ENCODE measurements at places on chromosomes 7 and 10. TPM values are rescaled to one million over a fixed set of nuclear protein-coding genes. Genes with fewer than 3 reads are reported as not detected.

GRCh38 chr7:157487046-157487770 is 150.4 kb downstream of the DNAJB6 start:
- DNase-seq, result no peak

FRMD4A gene
- 7.2 TPM for total RNA-seq

NPSR1 gene
- not detected for total RNA-seq

ARHGAP22 gene
- total RNA-seq, result not detected

DNA sequence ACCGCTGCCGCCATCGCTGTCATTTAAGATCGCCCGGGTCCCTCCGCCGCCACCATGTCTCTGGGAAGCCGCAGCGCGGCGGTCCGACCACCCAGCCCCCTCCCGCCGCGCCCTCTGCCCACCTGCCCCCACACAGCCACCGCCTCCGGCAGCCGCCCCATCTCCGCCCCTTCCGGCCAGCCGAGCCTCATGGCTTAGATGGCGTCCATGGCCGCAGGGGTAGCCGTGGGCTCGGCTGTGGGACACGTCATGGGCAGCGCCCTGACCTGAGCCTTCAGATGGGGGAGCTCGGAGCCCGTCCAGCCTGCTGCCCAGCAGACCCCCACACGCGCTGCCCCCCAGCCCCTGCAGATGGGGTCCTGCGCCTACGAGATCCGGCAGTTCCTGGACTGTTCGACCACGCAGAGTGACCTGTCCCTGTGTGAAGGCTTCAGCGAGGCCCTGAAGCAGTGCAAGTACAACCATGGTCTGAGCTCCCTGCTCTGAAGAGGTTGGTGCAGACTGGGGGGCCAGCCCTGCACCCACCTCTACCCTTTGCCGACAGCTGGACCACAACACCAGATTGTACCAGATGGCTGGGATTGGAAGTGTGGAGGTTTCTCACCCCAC is 38.0 kb upstream of the TARP start:
- DNase-seq, result no peak

DNA sequence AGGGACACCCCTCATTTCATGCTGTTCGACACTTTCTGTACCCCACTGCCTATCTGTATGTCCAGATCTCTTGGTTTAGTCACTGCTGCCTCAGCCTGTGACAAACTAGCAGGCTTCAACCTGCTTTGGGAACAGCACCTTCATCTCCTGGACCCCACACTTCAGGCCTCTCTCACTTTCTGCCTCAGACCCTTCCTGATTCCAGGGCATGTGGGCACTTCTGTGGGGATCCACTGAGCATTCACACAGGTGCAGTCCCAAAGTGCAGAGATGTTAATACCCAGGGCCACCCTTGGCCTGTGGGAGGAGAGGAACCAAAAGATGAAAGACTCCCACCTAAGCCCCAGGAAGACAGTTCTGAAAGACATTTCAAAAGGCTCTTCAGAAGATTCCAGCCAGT is 29.4 kb upstream of the C10orf71 start:
- no peak for DNase-seq

- DNase-seq, result no peak
Measured at GRCh38 chr10:124579011-124579399, 117.4 kb downstream of the LHPP start.

PRKAR2B gene
- total RNA-seq, result 1.4 TPM

CHRM2 gene
- not detected for total RNA-seq

GRCh38 chr7:30511494-30511893 is 6.9 kb upstream of the GGCT start:
- DNase-seq, result no peak

DNA sequence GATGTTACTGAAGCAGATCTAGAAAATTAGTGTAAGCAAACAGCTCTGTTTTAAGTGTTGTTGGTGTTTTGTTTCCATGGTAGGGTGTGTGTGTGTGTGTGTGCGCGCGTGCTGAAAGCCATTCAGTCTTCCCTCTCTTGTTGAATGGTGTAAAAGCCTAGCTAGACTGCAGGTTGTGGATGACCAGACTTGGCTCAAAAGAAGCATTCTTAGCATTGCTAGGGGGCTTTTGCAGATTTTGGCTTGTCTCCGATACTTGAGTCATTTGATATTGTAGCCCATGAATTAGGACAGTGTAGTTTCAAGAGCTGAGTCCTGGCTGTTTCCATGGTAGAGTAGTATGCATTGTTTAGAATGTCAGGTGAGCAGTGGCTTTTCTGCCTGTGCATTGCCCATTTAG is 99.1 kb downstream of the SND1 start:
- no peak for DNase-seq

DNA sequence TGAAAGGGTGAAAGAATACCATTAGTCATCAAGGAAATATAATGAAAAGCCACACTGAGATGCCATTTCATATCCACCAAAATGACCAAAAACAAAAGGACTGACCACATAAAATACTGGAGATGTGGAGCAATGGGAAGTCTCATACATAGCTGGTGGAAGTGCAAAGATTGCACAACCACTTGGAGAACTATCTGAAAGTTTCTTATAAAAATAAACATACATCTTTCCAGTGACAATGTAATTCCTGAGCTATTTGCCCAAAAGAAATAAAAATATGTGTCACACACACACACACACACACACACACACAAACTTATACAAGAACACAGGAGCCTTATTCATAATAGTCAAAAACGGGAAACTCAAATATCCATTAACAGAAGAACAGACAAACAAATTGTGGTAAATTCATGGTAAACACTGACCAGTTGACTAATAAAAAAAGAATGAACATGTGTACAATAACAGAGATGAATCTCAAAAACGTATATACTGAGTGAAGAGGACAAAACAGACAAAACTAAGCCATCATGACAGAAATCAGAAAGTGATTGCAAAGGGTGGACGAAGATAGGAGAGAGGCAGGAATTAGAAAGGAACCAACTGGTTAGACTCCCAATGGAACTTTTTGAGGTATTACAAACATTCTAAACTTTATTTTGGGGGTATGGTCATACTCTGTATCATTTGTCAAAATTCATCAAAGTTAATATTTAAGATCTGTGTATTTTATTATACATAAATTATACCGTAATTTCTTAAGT is 21.5 kb downstream of the WASL start:
- no peak for DNase-seq

VPS37D gene
- total RNA-seq, result 0.44 TPM

- peak; percentile 12 for DNase-seq
Measured at GRCh38 chr10:123148414-123149161, 652 bp downstream of the HMX2 start.

HTR5A gene
- total RNA-seq, result not detected

DNA sequence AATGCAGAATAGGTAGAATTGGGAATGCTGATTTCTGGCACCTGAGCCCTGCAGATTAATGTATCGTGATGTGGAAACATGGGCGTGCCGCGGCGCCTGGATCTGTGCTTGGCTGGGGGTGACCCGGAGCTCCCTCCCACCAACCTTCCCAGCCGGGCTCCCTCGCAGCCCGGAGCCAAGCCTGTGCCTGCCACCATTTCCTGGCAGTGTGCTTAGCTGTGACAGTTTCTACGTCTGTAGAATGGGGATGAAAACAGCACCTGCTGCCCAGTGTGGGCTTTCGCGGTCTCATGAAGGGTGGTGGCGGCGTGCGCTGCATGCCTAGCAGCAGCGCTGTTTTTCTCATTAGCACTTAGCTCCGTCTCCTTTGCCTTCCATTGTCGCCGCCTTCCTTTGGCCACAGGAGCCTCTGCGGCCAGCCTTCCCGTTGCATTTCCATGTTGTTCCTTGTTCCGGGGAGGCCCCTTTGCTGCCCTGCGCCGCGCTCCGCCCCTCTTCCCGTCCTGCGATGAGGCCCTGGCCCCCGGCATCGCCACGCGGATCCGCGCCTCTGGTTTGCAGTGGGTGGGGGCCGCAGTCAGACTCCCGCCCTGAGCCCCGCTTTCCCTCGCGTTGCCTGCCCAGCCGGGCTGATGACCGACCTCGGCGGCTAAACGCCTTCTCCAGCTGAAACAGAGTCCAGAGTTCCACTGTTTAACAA is 84.2 kb downstream of the CUL1 start:
- DNase-seq, result no peak

SEC31B gene
- 17.5 TPM for total RNA-seq

CDC14C gene
- total RNA-seq, result not detected

GIMAP4 gene
- 72.0 TPM for total RNA-seq

- no peak for DNase-seq
Measured at GRCh38 chr7:97094284-97094930, 23.1 kb upstream of the SDHAF3 start.

DNA sequence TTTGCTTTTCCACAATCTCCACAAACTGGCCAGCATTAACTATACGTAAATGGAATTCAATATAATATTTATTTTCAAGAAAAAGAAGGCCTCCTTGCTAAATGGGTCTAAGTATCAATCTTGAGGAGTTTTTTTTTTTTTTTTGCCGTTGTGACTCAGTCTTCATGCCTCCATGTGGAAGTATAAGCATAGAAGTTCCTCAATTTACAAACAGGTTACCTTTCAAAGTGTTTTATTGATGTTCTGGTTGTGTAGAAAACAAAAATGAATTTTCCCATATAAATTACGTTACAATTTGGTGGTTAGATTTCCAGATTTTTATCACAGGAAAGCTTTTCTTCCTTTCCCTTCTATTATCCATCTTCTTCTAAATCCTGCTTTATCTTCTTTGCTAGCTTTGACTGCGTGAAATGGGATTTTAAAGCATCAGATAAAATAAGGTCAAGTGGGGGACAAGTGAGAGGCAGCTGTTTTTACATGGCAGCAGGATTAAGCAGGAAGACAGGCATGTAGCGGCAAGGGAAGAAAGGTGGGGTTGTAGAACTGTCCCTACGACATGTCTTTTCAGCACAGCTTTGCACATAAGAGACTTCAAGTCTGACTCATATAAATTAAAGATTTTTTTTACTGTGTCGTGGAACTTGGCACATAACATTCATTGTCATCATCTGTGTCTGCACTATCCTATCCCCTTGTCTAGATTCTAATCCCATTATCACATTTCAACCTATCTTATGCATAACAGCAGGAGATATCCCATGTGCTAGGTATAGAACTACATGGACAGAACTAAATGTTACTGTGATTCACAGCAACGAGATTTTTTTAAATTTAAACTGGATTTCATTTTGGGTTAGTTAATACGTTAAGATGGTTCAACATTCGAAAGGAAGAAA is 135.3 kb upstream of the FAM3C start:
- DNase-seq, result no peak

DNA sequence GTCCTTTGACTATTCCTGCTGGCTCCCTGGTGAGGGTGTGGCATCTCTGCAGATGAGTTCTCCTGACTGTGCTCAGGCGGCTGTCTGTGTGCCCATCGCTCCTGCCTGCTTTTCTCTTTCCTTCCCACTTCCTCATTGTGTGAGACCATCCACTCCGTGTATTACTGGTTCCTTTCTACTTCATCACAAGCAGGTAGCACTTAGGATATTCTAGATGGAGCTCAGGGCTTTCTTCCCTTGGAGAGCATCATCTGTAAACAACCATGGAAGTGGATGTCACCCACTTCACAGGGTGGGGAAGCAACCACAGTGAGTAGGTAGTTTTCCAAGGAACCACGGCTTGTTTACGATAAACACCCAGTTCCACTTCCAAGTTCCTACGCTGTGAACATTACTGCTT is 15.7 kb downstream of the DNAJB6 start:
- no peak for DNase-seq

- DNase-seq, result no peak
Measured at GRCh38 chr10:8013006-8013405, 41.5 kb upstream of the GATA3 start.

- DNase-seq, result peak; percentile 62
Measured at GRCh38 chr10:84156768-84157167, 16.8 kb upstream of the GPR15LG start.

DNA sequence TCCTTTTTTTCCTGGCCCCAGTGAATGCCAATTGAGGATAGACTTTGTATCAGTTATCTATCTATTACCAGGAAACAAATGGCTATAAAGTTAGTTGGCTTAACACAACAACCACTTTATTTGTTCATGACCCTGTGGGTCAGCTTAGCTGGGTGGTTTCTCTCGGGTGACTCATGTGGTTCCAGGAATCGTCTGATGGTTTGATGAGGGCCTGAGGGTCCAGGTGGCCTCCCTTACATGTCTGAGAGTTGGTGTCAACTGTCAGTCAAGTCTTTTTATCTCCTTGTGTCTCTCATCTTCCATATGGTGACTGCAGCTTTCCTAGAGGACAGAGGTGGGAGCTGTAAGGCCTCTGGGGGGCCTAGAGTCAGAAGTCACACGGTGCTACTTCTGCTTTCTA is 15.3 kb upstream of the MAPK8 start:
- no peak for DNase-seq

DNA sequence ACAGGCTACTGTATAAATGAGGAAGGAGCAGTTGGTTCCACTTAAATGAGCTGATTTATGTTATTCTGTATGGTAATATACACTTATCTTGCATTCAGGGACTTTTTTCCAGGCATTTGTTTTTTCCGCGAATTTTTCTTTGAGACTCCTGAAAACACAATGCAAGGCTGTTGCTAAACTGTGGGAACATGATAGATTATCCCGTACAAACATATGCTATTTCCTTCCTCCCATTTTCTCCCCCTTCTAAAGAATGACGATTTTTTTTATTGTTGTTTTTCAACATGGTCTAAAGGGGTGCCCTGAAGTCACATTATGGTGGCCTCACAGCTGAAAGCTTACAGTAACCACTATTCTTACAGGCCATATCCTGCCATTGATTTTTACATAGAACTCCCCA is 523.9 kb upstream of the NRP1 start:
- DNase-seq, result no peak

DNA sequence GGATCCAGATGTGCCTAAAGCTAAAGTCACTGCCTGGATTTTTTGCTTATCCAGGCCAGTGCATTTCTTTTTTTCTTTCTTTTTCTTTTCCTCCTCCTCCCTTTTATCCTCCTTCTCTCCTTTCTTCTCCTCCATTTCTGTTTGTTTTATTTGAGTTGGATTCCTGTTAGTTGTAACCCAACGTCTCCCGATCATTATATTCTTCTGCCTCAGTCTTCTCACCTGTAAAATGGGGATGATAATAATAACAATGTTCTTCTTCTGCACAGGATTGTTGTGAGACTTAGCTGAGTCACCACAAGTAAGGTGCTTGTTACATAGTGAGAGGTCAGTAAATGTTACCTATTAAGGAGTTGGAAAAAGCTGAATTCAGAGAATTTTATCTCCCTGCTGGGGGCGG is 13.7 kb upstream of the FFAR4 start:
- DNase-seq, result no peak

CTNNA3 gene
- not detected for total RNA-seq

PTER gene
- 28.0 TPM for total RNA-seq

MACROH2A2 gene
- 3.9 TPM for total RNA-seq

GRCh38 chr7:90404777-90405176 is 1.5 kb downstream of the CLDN12 start:
- no peak for DNase-seq

CYP3A5 gene
- not detected for total RNA-seq

CTTNBP2 gene
- not detected for total RNA-seq

- no peak for DNase-seq
Measured at GRCh38 chr10:124734311-124735166, 9.6 kb downstream of the FAM53B start.

GJD4 gene
- not detected for total RNA-seq

- DNase-seq, result no peak
Measured at GRCh38 chr7:129772646-129773280, 161.2 kb downstream of the NRF1 start.

- no peak for DNase-seq
Measured at GRCh38 chr7:123649964-123650363, 5.7 kb upstream of the LMOD2 start.

FOXI2 gene
- not detected for total RNA-seq

GRCh38 chr7:49174396-49174795 is 250.0 kb downstream of the CDC14C start:
- no peak for DNase-seq

- no peak for DNase-seq
Measured at GRCh38 chr10:86795353-86795752, 38.9 kb downstream of the BMPR1A start.

RPEL1 gene
- not detected for total RNA-seq

Data from activated naive CD8-positive, alpha-beta T cell treated with anti-CD3 and anti-CD28 coated beads for 36 hours (primary cell).